CD4-positive, alpha-beta T cell treated with Interleukin-10 for 1 hour (primary cell): ENCODE measurements at places on chromosomes 3 and 15.

GRCh38 chr3:71568207-71568606 is 15.3 kb downstream of the FOXP1 start:
- no peak for DNase-seq

DNA sequence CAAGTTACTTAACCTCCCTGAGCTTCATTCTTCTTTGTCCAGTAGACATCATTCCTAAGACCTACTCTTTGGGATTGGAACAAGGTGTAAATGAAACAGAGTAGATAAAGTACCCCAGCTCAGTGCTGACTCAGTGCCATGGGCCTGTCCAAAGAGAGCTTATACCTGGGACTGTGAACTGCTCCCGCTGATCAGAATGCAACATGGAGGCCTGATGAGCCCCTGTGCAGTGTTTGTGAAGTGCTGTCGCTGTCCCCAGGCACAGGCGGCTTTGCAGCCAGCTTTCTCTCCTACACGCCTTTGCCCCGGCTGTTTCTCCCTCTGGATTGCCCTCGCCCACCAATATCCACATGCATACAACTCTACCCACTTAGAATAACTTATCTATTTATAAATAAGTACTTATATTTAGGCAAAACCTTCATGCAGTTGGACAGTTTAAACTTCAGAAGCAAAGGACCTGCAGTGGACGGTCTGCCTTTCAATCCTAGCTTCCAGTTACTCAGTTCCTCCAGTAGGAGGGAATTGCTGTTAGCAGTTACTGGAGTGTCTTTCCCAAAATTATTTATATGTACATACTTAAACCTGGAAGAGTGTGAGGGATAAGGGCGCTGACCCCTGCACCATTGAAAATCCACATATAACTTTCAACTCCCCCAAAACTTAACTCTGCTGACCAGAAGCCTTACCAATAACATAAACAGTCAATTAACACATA is 80.0 kb downstream of the CORO2B start:
- DNase-seq, result no peak

DNA sequence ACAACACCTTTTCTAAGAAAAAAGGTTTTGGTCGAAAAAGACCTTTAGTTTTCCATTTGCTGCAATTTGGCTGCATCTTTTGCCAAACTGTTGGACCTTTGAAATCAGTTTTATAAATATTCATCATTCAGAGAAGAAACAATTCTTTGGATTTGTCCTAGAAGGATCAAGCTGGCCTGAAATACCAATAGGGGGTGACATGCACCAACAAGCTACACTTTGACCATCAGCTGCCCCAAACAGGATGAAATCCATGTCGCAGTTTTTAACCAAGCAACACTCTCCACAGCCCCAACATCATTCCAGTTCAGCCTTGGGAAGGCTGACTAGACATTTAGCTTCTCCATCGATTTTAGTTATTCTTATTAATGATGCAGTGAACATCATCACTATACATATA is 9.8 kb downstream of the RPL15 start:
- DNase-seq, result no peak

DNA sequence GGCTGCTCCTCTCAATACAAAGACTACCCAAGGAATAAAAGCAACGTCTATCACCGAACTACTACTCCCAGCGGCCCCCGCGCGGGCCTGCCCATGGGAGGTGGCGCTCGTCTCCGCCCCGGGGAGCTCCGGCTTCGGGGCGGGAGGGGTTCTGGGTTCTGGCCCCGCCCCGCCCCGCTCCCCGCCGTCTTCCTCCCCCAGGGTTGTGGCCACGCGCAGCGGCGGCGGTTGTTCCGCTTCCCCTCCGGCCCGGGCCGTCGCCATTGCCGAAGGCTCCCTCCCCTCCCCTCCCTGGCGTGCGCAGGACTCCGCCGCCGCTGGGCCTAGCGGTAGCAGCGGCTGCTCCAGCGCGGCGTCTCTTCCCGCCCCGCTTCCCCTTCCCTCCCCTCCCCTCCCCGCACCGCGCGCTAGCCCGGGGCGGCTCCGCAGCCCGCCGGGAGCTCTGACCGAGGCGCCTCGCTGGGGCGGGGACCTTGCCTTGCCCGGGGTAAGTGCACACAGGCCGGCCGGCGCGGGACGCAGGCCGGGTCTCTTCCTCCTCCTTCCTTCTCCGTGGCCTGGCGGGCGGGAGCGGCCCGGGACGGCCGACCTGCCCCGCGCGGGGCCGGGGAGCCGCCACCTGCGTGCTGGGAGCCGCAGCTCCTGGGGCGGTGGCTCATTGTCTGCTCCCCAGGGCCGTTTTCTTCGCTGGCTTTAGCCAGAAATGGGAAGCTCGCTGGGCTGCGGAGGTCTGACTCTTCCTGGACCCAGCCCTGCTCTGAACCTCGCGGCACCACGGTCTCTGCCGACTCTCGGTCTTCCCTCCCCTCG is at the start of gene PAK2:
Gene PAK2, plus strand, starts transcription at position 187 of the 810 bp plus-strand sequence. CDS start 42,790 bp downstream, outside the sequence.
- peak; percentile 93 for DNase-seq

- DNase-seq, result no peak
Observed at GRCh38 chr3:66537735-66538134, 36.9 kb upstream of the LRIG1 start.

DNA sequence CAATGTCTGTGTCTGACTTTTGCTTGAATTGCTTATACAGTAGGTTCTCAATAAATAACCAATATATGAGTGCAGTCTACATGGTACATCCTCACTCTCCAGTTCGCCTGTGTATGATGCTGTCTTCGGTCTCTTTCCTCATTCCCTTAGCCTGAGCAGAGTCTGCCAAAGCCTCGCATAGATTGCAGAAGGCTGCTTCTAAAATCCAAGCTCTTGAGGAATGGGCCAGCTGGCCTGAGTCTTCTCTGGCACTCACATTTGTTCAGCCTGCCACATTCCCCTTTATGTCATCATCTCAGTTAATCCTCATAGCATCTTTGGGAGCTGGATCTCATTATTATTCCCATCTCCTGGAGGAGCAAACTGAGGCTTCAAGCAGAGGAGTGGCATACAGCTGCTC is 27.2 kb upstream of the ADAMTS7 start:
- DNase-seq, result no peak

DNA sequence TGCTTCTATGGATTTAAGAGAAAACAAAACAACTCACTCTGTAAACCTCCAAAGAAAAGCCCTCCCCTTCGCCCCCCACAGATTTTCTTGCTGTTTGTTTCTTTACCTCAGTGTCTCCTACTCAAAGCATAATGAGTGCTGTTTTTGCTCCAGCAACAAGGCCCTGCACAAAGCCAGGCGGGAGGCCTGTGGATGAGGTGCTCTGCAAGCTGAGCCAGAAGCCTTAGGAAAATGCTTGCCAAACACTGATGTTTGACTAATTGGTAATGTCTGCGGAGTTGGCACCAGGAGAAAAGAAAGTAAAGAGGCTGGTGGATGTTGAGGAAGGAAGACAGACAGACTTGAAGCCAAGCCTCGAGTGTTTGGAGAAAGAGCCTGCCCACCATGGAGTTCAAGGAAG is 99.7 kb downstream of the RARB start:
- no peak for DNase-seq

DNA sequence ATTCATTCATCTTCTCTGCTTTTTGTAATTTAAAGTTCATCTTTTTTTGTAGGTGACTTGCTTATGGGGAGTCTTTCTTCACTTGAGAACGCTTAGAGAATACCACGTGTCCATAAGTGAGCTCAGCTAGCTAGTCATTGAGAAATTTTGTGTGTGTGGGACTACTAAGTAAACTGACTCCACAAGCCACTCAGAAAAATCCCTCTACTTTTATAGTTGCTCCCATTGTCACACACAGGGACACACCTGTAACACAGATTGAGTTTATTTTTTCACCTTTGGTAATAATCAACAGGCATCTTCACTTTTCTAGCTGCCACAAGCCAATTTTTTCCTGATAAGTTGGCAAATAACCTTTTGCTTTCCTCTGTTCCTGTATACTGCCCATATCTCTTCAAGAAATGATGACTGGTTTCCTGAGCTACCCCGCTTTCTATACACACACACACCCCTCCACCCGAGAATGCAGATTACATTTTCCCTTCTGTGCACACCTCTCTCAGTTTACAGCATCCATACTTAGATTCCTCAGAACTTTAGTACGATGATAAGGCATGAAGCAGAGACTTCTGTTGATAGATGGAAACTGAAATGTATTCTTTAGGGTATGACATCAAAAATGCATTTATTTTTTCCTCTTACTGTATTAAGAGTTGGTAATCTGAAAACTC is 4.6 kb downstream of the TSC22D2 start:
- peak; percentile 20 for DNase-seq

DNA sequence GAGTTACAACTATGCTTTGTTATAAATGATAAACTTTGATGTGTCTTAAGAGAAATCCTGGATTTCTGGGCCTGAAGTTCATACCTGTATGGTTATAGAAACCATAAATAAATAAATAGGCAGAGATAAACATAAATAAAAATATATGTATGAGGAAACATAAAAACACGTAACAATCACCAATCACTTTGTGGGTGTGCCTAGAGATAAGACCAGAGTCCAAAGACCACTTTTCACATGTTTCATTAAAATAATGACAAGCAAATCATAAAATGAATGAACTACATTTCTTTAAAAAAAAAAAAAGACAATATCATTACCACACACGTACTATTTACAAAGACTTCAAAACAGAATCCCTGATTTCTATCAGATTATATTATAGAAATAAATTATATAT is 14.1 kb downstream of the PIK3R4 start:
- no peak for DNase-seq

GRCh38 chr3:143294188-143294587 is 174.6 kb downstream of the CHST2 start:
- DNase-seq, result no peak

- no peak for DNase-seq
Observed at GRCh38 chr3:170372190-170372879, 14.8 kb downstream of the SKIL start.

DNA sequence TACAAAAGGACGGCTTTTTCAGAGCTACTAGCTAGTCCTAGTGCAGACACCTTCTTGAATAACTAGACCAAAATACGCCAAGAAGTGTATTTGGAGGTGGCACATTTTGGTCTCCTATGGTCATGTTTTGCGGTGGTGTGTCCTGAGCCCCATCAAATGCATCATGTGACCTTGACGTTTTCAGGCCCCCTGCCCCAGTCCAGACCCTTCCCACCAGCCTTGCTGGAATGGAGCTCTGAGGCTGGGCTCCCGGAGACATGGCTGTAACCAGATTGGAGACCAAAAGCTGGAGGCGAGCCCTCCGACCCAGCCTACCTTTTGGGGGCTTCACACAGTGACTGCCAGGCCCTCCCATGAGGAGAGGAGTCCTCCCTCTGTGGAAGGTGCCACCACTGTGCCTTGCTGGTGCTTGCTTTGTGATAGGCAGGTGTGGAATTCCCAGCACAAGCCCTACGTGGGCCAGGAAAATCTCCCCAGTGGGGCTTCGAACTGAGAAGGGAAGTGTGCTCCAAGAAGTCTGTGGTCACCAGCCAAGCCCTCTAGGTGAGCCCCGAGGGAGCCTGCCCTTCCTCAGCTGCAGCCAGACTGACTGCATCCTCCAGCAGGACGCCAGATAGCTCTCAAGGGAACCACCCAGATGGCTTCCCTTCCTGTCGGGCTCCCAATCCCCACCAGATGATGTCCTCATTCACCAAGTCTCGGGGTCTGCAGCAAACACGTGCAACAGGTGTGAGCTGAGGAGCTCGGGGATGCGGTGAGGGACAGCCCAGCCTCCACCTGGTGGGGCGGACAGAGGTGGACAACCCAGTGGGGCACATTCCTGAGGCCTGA is 126.2 kb downstream of the ASB7 start:
- DNase-seq, result no peak

GRCh38 chr3:129313665-129314385 is 35.2 kb downstream of the HMCES start:
- DNase-seq, result no peak

DNA sequence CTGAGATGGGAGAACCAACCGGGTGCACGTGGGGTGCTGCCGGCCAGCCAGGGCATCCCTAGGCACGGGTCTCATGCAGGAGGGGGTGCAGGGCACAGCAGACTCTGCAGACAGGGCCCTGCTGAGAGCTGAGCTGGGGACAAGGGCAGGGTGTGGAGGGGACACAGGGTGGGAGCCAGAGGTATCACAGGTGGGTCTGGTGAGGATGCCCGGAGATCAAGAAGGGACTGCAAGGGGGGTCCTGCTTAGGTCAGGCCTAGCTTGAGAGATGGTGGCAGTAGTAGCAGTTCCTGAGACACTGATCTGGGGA is 39.5 kb upstream of the PRR23E start:
- no peak for DNase-seq

GRCh38 chr15:68275165-68275746 is 2.3 kb upstream of the FEM1B start:
- DNase-seq, result no peak

- no peak for DNase-seq
Observed at GRCh38 chr3:156808025-156808424, 18.1 kb upstream of the LEKR1 start.
